Stimulated activated CD4-positive, alpha-beta T cell treated with anti-CD3 and anti-CD28 coated beads, Interleukin-2, amount 100 ng/mL, for 24 hours (primary cell): ENCODE measurements at places on chromosomes 7 and 10.

DNA sequence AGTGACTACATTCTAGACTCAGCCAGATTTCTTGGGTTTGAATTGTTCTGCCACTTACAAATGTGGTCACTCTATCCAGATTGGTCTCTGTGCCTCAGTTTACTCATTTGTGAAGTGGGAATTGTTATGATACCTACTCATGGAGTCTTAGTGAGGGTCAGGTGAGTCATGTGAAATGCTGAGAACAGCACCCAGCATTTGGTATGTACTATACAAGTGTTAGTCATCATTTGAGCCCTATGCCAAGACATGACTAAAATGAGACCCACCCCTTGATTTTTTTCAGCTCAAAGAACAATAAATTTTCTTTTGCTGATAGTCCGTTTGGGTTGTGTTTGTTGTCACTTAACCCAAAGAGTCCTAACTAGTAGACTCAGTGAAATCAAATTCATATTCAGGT is 92.8 kb downstream of the CHN2 start:
- DNase-seq, result no peak

- no peak for DNase-seq
Measured at GRCh38 chr10:30155401-30155800, 96.0 kb upstream of the JCAD start.

GRCh38 chr10:11921800-11922392 is 98.7 kb downstream of the PROSER2 start:
- no peak for DNase-seq

- no peak for DNase-seq
Measured at GRCh38 chr7:123789817-123790216, 41.0 kb upstream of the WASL start.

- DNase-seq, result no peak
Measured at GRCh38 chr10:7667262-7668141, 736 bp upstream of the ITIH5 start.

DNA sequence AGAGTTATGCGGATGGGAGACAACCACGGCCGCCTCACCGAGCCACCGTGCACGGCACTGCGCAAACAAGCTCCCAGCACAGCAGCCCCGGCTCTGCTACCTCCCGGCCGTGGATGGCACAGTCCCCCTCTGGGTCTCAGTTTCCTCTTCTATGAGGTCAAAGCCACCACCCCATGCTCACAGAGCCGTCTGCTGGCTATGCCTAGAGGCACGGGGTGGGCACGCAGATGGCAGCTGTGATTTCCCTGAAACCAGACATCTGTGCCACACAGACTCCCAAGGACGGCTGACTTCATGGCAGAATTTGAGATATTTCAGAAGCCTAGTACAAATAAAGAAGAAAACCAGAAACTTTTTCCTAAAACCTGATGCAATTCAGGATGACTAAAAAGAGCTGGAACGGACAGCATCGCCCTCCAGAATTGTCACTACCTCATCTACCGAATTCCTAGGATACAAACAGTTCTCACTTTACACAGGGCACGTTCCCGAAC is 73.2 kb downstream of the AMZ1 start:
- DNase-seq, result no peak

- no peak for DNase-seq
Measured at GRCh38 chr7:11830582-11831155, 1.3 kb downstream of the THSD7A start.
